ENCODE measurements at places on chromosomes 6 and 20. TPM values are rescaled to one million over a fixed set of nuclear protein-coding genes. Genes with fewer than 3 reads are reported as not detected.

SLC13A3 gene
- total RNA-seq = not detected

GRCh38 chr20:6034134-6034969 lies 19.5 kb downstream of the LRRN4 start:
- no peak overlapping the region for H3K4me3 ChIP-seq
- no peak overlapping the region for H3K27ac ChIP-seq
- H3K36me3 ChIP-seq = no peaks in the 10 kb centered on the region
- DNase-seq = no peak
- H3K4me1 ChIP-seq = no peaks in the 10 kb centered on the region
- no peaks in the 10 kb centered on the region for H3K27me3 ChIP-seq

BPIFB4 gene
- total RNA-seq = not detected

DNA sequence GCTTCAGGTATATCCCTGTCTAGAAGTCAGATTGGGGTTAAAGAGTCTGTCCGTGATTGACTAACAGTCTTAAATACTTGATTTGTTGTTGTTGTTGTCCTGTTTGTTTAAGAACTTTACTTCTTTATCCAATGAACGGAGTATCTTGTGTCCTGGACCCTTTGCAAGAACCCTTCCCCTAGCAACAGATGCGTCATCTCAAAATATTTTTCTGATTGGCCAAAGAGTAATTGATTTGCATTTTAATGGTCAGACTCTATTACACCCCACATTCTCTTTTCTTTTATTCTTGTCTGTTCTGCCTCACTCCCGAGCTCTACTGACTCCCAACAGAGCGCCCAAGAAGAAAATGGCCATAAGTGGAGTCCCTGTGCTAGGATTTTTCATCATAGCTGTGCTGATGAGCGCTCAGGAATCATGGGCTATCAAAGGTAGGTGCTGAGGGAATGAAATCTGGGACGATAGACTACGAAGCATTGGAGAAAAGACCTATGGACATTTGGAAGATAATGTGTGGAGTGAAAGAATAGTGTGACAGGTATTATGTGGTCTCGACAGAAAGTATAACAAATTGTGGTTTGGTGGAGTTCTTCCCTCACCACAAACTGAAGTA lies at the start of gene HLA-DRA:
HLA-DRA (plus strand) TSS at position 286 of the 613 bp plus-strand sequence; CDS start at position 350, 64 bp downstream.
- peak within 1 kb of the TSS; percentile 68 for H3K27ac ChIP-seq
- peak within 1 kb of the TSS; percentile 14 for H3K4me3 ChIP-seq
- H3K27me3 ChIP-seq = no peaks in the 10 kb centered on the region
- DNase-seq = no peak
- no peaks in the 10 kb centered on the region for H3K4me1 ChIP-seq

DNA sequence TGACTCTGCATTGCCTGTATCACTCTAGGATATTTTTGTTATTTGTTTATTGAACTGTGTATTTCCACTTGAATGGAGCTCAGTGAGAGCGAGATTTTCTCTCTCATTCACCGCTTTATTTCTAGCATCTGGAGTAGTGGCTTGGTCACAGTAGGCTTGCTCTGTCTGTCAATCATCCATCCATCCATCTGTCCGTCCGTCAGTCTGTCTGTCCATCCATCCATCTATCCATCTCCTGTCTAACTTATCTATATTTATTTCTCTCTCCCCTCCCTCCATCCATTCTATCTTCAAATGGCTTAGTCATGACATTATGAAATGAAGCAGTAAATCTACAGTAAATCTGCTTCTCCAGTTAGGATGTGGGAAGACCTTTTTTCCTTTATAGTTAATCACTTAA lies 94.6 kb downstream of the TIAM2 start:
- H3K36me3 ChIP-seq = no peaks in the 10 kb centered on the region
- no peaks in the 10 kb centered on the region for H3K27me3 ChIP-seq
- no peaks in the 10 kb centered on the region for H3K4me1 ChIP-seq
- H3K4me3 ChIP-seq = no peak overlapping the region

GRCh38 chr6:39302669-39303424 lies 11.4 kb downstream of the KCNK17 start:
- peak; percentile 34 for DNase-seq
- H3K4me3 ChIP-seq = no peak overlapping the region
- H3K36me3 ChIP-seq = no peaks in the 10 kb centered on the region
- no peak overlapping the region for H3K27ac ChIP-seq
- no peaks in the 10 kb centered on the region for H3K27me3 ChIP-seq

SIRPD gene
- not detected for total RNA-seq

- H3K27ac ChIP-seq = no peak overlapping the region
- no peak for DNase-seq
- H3K4me1 ChIP-seq = no peaks in the 10 kb centered on the region
Measured at GRCh38 chr20:20473657-20474056, 105.8 kb downstream of the INSM1 start.

DNA sequence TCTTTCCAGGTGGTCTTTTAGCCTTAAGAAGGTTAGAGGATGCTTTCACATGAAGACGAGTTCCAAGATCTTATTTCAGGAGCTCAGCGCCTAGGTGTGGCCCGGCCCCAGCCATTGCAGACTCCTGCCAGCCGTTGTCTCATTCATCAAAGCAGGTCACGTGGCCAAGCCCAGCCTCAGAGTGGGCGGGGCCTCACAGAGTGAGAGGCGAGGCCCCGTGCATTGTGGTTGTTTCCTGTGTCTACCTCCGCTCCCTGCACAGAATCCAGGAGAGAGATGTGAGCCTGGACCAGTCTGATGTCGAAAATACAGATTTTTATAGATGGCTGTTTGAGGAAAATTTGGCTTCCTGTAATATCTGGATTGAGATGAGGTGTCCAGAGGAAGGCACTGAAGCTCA lies 49.2 kb upstream of the CST5 start:
- H3K36me3 ChIP-seq = no peaks in the 10 kb centered on the region
- no peak overlapping the region for H3K27ac ChIP-seq
- H3K4me3 ChIP-seq = no peak overlapping the region

KIAA1755 gene
- total RNA-seq = 5.3 TPM

GRCh38 chr20:53284256-53284655 lies 309.4 kb downstream of the ZNF217 start:
- H3K4me3 ChIP-seq = no peak overlapping the region
- H3K4me1 ChIP-seq = no peaks in the 10 kb centered on the region
- no peaks in the 10 kb centered on the region for H3K27me3 ChIP-seq
- H3K36me3 ChIP-seq = no peaks in the 10 kb centered on the region
- H3K27ac ChIP-seq = no peak overlapping the region

DNA sequence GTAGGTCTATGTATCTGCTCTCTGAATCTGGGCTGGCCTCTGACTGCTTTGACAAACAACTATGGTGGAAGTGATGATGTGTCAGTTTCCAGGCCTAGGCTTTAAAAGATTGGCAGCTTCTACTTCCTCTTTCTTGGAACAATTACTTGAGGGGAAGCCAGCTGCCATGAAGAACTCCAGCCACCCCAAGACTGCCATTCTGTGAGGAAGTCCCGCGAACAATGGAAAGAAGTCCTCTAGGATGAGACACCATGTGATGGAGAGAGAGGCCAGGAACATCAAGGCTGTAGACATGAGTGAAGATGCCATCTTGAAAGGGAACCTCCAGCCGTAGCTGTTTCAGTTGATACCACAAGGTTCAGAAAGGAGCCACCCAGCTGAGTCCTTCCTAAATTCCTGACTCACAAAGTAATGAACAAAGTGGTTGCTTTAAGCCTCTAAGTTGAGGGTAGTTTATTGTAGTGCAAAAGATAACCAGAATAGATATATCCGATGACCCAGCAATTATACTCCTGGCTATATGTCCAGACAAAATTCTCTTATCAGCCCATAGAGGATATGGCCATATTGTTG lies 15.3 kb upstream of the TCF15 start:
- H3K27ac ChIP-seq = no peak overlapping the region
- H3K36me3 ChIP-seq = no peaks in the 10 kb centered on the region
- no peaks in the 10 kb centered on the region for H3K27me3 ChIP-seq
- no peak for DNase-seq

- no peaks in the 10 kb centered on the region for H3K27me3 ChIP-seq
- no peak overlapping the region for H3K27ac ChIP-seq
- no peak overlapping the region for H3K4me3 ChIP-seq
- no peaks in the 10 kb centered on the region for H3K4me1 ChIP-seq
- H3K36me3 ChIP-seq = no peaks in the 10 kb centered on the region
Measured at GRCh38 chr6:88804701-88805100, 158.7 kb downstream of the RNGTT start.

GRCh38 chr20:41222703-41223102 lies 85.4 kb downstream of the PLCG1 start:
- H3K36me3 ChIP-seq = no peaks in the 10 kb centered on the region
- H3K27ac ChIP-seq = no peak overlapping the region
- no peak overlapping the region for H3K4me3 ChIP-seq
- no peaks in the 10 kb centered on the region for H3K4me1 ChIP-seq
- no peaks in the 10 kb centered on the region for H3K27me3 ChIP-seq

GRM1 gene
- total RNA-seq = 0.12 TPM

- no peak overlapping the region for H3K4me3 ChIP-seq
- peak; percentile 36 for DNase-seq
- H3K36me3 ChIP-seq = no peaks in the 10 kb centered on the region
- peak overlapping the region; percentile 28 for H3K27ac ChIP-seq
Measured at GRCh38 chr6:131787766-131788712, 19.8 kb upstream of the ENPP1 start.

GRCh38 chr6:44906761-44907160 lies 421.4 kb upstream of the RUNX2 start:
- H3K27ac ChIP-seq = no peak overlapping the region
- no peak for DNase-seq
- H3K4me1 ChIP-seq = no peaks in the 10 kb centered on the region

SIRPB1 gene
- total RNA-seq = 0.95 TPM

DNA sequence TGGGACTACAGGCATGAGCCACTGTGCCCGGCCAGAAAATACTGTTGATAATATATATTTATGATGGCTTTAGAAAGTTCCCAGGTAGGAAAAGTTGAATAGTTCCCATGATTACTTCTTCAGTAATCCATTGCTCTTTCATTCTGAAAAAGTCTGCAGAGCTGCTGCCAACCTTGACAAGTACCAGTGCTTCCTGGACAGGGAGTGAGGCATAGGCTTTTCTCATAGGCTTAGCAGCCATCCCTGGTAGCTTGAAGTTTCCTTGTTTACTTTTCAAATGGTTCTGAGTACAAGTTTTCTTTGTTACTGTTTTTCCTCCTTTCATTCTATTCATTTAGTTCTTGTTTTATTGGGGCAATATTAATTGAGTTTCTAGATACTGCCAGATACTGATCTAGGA lies 7.8 kb downstream of the RWDD1 start:
- H3K27me3 ChIP-seq = no peaks in the 10 kb centered on the region
- H3K4me3 ChIP-seq = no peak overlapping the region
- no peak overlapping the region for H3K27ac ChIP-seq
- DNase-seq = no peak

- no peak for DNase-seq
- H3K4me3 ChIP-seq = no peak overlapping the region
- no peaks in the 10 kb centered on the region for H3K4me1 ChIP-seq
- H3K27me3 ChIP-seq = no peaks in the 10 kb centered on the region
- H3K27ac ChIP-seq = no peak overlapping the region
Measured at GRCh38 chr6:32603222-32603621, 13.6 kb upstream of the HLA-DRB1 start.

DNA sequence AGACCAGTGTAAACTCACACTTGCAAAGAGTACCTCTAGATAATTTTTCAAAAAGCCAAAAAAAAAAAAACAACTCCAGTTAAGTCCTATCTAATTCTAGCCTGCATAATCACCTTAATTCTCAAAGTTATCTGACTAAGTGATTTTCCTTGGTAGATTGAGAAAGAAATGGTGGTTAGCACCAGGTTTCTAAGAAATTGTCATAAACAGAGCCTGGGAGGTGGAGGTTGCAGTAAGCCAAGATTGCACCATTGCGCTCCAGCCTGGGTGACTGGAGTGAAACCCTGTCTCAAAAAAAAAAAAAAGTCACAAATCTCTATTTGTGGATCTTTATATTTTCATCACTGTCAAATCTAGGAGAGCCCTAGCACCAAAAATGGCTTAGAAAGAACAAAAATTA lies 8.9 kb downstream of the FBXO5 start:
- no peak overlapping the region for H3K4me3 ChIP-seq
- H3K4me1 ChIP-seq = no peaks in the 10 kb centered on the region
- no peaks in the 10 kb centered on the region for H3K36me3 ChIP-seq
- no peaks in the 10 kb centered on the region for H3K27me3 ChIP-seq
- no peak for DNase-seq
- H3K27ac ChIP-seq = no peak overlapping the region

LSM2 gene
- 55.8 TPM for total RNA-seq

NOP56 gene
- total RNA-seq = 108 TPM

DNA sequence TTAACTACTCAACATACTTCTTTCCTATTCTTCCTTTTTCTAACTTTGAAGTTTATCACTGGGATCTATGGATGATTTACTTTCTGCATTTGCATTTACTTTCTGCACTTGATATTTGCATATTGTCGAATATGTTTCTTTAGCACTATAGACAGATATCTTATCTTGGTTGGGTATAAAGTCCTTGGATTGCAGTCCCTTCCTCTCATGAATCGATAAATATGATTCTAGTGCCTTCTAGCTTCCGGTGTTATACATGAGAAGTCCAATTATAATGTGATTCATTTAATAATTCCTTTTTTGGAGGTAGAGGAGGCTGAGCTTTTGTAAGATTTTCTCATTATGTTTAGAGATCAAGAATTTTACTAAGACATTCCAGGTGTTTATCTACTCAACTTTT lies 321.2 kb upstream of the RUNX2 start:
- no peaks in the 10 kb centered on the region for H3K27me3 ChIP-seq
- no peak for DNase-seq
- H3K36me3 ChIP-seq = no peaks in the 10 kb centered on the region
- no peak overlapping the region for H3K27ac ChIP-seq

TRMT6 gene
- 2.1 TPM for total RNA-seq

DNA sequence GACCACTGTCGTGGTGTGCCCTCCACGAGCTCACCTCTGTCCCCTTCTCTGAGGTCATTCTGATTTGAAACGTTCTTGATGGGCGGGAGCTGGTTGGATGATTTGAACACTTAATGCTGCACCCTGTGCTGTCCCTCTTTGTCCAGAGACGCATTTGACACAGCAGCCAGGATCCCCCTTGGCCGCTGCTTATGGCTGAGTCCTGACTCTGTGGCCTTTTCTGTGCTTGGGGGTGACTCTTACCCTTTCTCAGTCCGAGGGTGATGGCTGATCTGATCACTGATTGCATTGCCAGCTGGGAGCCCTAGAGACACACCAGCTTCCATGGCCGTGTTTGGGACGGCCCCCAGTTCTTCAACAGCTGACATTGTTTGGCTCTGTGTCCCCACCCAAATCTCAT lies 43.5 kb upstream of the FRMD1 start:
- DNase-seq = no peak
- no peak overlapping the region for H3K27ac ChIP-seq
- no peak overlapping the region for H3K4me3 ChIP-seq
- H3K27me3 ChIP-seq = no peaks in the 10 kb centered on the region
- H3K36me3 ChIP-seq = no peaks in the 10 kb centered on the region

SAMD5 gene
- 15.0 TPM for total RNA-seq

DNA sequence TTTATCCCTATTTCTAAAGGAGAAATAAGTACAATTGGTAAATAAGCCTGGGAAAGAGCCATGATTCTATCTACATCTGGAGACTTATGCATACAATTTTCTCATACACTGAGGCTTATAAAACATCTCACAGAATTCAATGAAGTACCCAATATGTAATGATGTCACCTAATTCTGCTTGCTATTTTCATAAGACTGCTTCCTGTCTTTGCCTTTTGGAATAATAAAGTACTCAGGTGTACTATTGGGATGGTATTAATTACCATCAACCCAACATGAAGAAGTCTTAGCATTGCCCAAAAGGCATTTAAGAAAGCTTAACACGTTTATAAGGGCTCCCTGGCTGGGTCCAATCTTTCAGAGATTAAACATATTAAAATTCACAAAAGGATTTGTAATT lies 216.4 kb upstream of the TSHZ2 start:
- no peak for DNase-seq
- no peak overlapping the region for H3K4me3 ChIP-seq
- no peaks in the 10 kb centered on the region for H3K27me3 ChIP-seq
- no peak overlapping the region for H3K27ac ChIP-seq

PRIM2 gene
- 30.7 TPM for total RNA-seq

Data from uterus (tissue), 4 donors.